ENCODE measurements at places on chromosomes 7 and 10.

- DNase-seq: no peak
Observed at GRCh38 chr10:93384006-93384405, 98.1 kb downstream of the MYOF start.

- no peak for DNase-seq
Observed at GRCh38 chr7:35646289-35647023, 48.5 kb downstream of the HERPUD2 start.

DNA sequence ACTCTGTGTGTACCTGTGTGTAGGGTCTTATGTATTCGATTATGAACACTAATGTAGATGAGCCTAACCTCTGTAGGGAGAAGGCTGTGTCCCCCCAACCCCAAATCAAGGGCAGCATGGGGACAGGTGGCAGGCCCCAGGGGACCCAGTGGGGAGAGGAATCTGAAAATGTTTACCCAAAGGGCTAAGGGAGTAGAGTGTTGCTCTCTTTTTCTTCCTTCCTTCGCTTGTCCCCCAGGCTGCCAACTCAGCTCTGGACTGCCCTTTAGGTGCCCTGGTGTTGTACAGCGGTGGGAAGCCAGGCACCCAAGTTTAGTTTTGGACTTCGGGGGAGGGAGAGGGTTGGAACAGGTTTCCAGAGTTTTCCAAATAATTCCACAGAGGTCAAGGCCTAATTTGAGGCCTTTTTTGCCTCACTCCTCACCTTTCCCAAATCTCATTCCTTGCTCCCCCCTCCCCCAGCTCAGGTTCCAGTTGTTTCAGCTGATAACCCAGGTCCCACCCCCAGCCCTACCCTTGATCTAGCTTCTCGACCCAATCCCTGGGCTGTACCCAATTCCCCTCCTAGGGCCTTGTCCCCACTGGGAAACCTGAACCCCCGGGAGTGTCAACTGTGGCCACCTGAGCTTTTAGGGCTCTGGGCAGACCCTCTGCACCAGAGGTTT is 9.1 kb upstream of the PAX2 start:
- DNase-seq: no peak

DNA sequence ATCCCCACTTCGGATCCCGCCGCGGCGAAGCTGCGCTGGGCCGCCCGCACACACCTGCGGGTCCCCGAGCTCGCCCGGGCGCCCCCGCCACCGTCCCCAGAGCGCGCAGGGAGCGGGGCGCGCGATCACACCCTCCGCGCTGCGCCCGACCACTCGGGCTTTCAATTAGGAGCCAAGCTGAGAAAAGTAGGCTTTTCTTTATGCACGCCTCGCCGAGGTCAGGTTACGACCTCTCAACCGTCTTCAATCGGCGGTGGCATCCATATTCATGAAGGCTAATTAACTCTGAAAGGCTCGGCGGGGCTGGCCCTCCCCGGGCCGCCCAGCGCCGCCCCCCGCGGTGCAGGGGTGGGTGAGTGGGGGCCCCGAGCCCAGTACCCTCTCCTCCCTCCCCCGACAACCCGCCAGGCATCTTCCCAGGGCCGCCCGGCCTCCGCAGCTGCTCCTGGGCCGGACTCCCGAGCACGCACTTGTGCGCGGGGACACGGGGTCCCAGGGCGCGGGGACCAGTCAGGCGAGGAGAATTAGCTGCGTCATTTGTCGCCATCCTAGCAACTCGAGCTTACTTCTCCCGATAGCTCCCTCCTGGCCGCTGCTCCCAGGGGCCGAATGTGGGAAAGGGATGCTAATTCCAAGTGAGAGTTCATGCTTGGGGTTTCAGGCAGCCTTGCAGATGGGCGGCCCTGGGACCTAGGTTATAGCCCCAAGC is 155.5 kb upstream of the LYZL2 start:
- DNase-seq: no peak

- DNase-seq: no peak
Observed at GRCh38 chr7:141483044-141483443, 68.2 kb upstream of the AGK start.

- no peak for DNase-seq
Observed at GRCh38 chr10:47241256-47241655, 58.7 kb upstream of the GDF10 start.

GRCh38 chr7:12389089-12389700 is 14.5 kb downstream of the VWDE start:
- DNase-seq: no peak

DNA sequence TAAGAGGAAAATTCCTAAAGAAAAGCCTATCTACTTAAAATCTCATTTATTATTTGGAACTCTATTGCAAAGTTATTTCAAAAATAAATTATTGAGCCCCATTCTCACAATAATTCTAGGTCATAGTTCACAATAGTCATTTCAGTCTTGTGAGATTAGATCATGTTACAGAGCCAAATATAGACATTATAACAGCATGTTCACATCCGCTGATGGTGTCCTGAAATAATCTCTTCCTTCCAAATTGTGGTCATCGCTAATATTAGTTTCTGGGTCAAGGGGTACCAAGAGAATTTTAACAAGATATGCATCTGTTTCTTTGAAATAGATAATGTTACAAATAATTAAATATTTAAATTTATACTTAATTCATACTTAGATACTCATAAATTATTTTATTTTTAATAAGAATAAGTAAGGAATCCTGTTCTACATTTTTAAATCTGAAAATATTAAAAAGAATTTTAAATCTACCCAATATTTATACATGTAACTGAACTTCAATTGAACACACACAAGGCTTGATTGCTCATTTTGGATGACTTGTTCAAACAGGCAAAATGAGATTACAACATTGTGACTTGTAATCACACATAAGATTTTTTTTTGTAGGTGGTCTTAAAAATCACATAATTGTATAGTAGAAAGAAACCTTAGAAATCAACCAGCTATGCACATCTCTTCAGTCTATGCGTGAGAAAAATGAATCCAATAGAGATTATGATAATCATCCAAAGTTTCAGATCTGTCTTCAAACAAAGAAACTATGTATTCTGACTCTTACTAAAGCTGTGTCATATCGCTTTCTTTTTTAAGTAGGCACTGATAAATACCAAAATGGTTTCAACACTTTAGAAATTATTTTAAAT is 13.1 kb downstream of the GNAT3 start:
- DNase-seq: no peak

DNA sequence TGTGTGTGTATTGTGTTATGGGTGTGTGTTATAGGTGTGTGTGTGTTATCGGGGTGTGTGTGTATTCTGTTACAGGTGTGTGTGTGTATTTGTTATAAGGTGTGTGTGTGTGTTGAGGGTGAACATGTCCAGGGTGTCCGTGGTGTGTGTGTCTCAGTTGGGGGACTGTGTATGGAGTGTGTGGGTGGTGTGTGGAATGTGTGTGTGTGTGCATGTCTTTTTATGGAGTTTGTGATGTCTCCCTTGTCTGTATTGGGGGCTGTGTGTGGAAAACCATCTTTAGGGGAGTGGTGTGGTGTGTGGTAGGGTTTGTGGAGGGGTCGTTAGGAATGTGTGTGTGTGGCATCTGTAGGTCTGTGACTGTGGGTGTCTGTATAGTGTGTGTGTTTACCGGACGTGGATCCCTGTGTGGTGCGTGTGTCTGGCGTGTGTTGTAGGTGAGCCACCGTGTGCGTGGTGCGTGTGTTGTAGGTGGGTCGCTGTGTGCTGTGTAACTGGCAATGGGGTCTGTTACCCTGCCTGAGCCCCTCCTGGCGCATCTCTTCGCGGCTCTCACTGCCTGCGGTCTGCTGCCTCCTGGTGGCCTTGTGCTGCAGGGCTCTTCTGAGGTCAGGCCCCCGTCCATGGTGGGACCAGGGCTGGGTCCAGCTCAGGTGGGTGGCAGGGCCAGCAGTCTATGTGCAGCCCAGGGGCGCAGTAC is 61.7 kb downstream of the PALD1 start:
- no peak for DNase-seq

GRCh38 chr10:14838582-14839304 is 637 bp downstream of the HSPA14 start:
- no peak for DNase-seq

DNA sequence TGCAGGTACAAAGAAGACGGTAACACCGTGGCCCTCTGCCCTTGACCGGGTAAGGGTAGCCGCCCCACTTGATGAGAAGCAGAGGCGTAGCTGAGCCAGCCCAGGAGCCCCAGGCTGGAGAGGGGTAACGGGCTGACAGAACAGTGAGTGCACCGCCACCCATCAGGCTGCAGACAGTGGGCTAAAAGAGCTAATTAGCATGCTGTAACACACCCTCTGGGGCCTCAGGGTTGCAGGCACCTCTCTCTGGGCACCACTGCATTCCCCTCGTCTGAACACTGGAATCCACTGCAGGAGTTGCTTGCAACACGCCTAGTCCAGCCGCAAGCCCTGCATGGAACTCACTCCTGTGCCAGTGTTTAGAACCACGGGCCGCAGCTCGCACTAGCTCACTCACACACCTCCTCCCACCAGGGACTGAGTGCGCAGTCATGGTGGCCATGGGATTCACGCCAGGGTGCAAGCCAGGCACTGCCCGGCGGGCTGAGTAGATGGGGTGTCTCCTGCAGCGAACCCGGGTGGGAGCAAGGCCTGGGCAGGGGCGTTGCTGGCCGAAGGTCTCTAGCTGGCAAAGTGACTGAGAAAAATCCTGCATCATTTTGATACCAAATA is 36.1 kb downstream of the AGMO start:
- DNase-seq: no peak

- no peak for DNase-seq
Observed at GRCh38 chr7:18413447-18413846, 82.1 kb upstream of the HDAC9 start.

GRCh38 chr10:55220975-55221374 is 419.9 kb upstream of the PCDH15 start:
- DNase-seq: no peak

GRCh38 chr10:5743736-5744135 is 59.1 kb downstream of the TASOR2 start:
- DNase-seq: no peak

- no peak for DNase-seq
Observed at GRCh38 chr7:32273297-32273696, 203.1 kb upstream of the PDE1C start.

DNA sequence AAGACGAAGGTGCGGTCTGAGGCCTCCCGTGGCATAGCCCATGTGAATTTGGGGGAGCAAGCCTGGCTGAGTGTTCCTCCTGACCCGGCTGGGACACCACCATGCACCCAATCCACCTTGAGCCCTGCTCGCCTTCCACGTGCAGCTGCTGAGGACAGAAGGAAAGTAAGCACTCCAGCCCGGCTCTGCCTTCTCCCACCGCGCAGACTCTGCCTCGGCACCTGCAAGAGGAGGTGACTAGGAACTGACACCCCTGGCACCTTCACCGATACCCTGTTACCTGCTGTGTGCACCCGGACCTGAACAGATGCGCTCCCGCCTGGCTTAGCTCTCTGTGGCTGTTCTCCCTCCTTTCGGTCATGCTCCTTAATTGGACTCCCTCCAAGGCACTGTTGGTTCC is 57.0 kb upstream of the OPN4 start:
- no peak for DNase-seq

DNA sequence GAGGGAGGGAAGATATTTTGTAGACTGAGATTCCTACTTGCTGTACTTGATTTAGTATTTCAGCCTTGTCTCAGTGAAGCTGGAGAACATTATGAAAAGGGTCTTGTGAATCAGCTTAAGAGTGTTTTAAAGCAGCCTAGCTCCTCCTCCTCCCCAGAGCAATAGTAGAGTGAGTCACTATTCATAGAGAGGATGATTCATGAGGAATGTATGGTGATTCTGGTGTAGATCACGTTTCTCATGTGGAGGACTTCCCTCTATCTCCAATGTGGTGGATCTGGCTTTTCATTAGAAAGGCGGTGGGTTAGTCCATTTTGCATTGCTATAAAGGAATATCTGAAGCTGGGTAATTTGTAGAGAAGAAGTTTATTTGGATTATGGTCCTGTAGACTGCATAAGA is 340.1 kb upstream of the CHRM2 start:
- DNase-seq: no peak

GRCh38 chr10:13117841-13118783 is 18.1 kb downstream of the OPTN start:
- DNase-seq: no peak

- no peak for DNase-seq
Observed at GRCh38 chr7:122304319-122304975, at the start of gene FEZF1. Gene FEZF1, minus strand, starts transcription at chr7:122304750. Its CDS starts 313 bp downstream, at chr7:122304437.

DNA sequence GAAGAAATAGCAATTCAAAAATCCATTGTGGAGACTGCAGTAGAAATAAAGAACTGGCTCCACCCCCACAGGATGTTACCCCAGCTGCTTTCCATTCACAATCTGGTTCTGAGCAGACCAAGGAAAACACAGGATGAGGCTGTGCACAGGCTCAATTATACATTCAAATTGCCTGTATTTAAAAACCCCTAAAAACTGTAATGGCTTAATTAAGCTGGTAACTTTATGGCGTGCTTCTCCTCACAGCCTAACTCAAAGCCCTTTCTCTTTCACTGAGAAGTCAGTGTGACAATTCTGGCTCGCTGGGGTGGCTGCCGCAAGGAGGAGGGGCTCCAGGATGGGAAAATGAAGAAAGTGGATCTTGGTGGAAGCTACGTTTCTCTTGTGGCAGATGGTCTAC is 1191.1 kb downstream of the SORCS1 start:
- no peak for DNase-seq

GRCh38 chr10:75410132-75411005 is 8.8 kb upstream of the ZNF503 start:
- no peak for DNase-seq

DNA sequence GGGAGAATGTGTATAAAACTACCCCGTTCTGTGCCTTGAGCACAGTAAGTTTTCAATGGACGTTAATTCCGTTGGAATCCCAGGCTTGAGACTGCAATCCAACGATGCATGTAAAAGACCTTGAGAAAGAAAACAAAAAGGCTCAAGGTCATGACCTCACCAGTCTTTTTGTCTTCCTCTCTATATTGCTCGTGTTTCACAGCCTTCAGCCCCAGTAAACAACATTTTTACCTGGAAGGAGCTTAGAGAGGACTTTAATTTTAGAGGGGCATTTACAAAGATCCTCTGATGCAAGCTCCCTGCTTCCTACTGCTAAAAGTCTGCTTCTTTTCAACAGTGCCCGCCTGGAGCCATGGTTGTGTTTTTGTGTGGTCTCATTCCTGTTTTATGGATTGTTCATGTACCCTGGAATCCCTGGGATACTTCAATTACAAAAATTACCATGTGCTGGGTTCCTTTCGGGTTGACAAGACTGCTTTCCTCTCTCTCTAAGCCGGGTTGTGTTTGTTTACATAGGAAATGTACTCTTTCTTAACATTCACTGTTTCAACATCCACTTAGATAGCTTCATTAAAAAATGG is 320.1 kb upstream of the NFE2L3 start:
- DNase-seq: no peak

- no peak for DNase-seq
Observed at GRCh38 chr7:35021445-35021844, 15.8 kb downstream of the DPY19L1 start.

GRCh38 chr10:100370714-100371481 is 23.9 kb downstream of the SCD start:
- no peak for DNase-seq

DNA sequence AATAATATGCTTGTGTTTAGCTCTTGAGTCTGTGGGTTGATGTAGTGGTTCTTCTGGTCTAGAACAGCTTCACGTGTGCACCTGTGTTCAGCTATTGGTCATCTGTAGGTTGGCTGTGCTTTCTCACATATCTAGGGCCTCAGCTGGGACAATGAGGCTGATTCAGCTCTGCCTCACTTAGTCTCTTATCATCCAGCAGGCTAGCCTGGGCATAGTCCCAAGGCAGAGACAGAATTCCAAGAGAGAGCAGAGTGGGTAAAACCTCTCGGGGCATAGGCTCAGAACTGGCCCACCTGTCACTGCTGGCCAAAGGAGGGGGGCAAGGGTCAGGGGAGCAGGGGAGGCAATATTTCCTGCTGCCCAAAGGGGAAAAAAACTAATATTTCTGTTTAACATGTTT is 32.0 kb upstream of the MXI1 start:
- DNase-seq: no peak

Data from esophagus squamous epithelium (tissue), 5 donors.